Hair follicle dermal papilla cell (primary cell): ENCODE measurements at places on chromosomes 5 and 9. TPM values are rescaled to one million over a fixed set of nuclear protein-coding genes. Genes with fewer than 3 reads are reported as not detected.

Gene KLF9
- 28.7 and 38.8 TPM in 2 replicates for total RNA-seq

Gene NIM1K
- 0.85 and 3.7 TPM in 2 replicates for total RNA-seq

Gene FCN2
- 0.24 TPM in 1 of 2 replicates, not detected in the other for total RNA-seq

Gene PIP5KL1
- total RNA-seq: 2.9 and 4.7 TPM in 2 replicates

Gene PSAT1
- 116 and 127 TPM in 2 replicates for total RNA-seq

Gene NOP16
- total RNA-seq: 5.2 and 8.0 TPM in 2 replicates

Gene LECT2
- total RNA-seq: not detected in 2 replicates

Gene RABL6
- total RNA-seq: 83.5 and 85.7 TPM in 2 replicates

Gene CCL28
- 6.0 and 6.7 TPM in 2 replicates for total RNA-seq

Gene CD74
- total RNA-seq: 6.6 and 13.3 TPM in 2 replicates

Gene CDK7
- total RNA-seq: 43.8 and 44.5 TPM in 2 replicates

Gene WDR36
- total RNA-seq: 39.0 and 51.0 TPM in 2 replicates

Gene SPINK4
- not detected in 2 replicates for total RNA-seq

Gene ARRDC3
- 110 and 159 TPM in 2 replicates for total RNA-seq

Gene C9
- 0.16 and 0.24 TPM in 2 replicates for total RNA-seq

Gene PCDHA9
- 0.16 and 0.36 TPM in 2 replicates for total RNA-seq

Gene BARHL1
- total RNA-seq: not detected in 2 replicates
